AML-193 (cell line): ENCODE measurements at places on chromosomes 1 and 21.

DNA sequence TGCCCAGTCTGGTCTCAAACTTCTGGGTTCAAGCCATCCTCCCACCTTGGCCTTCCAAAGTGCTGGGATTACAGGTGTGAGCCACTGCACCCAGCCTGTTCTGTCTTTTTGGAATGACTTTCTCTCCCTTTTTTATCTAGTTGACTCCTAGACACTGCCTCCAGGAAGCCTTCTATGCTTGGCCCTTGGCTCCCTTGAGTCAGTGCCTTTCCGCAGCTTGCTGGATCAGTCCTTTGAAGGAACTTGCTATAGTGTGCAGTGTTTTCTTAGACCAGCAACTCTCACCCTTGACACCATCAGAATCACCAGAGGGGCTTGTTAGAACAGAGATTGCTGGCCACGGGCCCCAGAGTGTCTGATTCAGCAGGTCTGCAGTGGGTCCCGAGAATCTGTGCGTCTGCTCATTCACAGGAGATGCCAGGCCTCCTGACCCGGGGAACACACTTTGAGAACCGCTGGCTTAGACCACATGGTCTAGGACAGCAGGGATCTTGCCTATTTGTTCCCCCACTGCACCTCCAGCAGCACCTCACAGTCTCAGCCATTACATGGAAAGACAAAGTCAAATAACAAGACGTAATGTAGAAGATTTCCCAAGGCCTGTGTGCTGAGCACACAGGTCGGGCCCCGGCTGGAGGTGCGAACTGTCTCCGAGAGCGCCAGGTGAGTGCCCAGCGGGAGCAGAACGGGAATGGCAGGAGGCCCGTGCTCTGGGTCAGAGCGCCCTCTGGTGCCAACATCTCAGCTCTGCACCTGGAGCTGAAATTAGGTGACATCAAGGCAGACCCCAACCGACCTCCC, 27.4 kb upstream of the CTPS1 start:
- peak; percentile 26 for DNase-seq

- no peak for DNase-seq
These were observed 3.2 kb upstream of the QSOX1 start for GRCh38 chr1:180151508-180151907.

DNA sequence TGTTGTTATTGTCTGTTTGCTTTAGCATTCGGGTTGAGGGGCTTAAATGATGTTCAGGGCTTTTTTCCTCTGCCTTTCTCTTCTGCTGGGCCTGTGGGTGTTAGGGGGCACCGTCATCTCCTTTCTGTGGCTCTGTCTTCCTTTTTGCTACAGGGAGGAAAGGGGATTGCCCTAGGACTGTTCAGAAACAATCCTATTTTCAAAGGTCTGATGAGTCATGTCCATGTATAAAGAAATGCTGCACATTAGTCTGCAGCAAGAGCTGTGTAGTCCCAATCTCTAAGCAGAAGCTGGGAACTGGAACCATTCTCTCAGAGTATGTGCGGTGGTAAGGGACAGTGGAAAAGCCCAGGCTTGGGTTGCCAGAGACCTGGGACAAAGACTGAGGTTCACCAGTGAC, 462.3 kb downstream of the OMA1 start:
- DNase-seq = no peak

- DNase-seq = no peak
These were observed 1.5 kb downstream of the AHCYL1 start for GRCh38 chr1:109986054-109986444.

DNA sequence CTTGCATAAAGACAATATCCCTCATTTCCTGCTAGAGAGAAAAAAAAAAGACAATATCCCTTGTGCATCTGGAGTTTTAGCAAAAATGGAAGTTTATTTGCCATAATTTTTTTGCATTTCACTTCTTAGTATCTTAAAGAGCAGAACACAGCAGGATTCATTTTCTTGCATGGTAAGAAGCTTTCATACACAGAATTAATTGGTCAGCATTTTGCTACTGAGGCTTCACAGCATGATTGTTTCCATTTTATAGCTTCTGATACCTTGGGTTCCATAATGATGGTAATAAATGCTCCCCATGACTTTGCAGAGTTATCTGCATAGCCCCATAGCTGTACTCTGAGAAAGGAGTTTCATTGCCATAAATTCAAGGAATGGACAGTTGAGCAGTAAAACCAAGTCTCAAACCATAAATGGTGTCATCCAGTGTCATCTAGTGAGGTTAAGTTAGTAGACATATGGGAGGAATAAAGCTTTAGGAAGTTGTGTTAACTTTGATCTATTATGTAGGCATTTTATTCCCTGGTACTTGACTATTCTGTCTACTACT, 88.8 kb upstream of the PLD5 start:
- no peak for DNase-seq

DNA sequence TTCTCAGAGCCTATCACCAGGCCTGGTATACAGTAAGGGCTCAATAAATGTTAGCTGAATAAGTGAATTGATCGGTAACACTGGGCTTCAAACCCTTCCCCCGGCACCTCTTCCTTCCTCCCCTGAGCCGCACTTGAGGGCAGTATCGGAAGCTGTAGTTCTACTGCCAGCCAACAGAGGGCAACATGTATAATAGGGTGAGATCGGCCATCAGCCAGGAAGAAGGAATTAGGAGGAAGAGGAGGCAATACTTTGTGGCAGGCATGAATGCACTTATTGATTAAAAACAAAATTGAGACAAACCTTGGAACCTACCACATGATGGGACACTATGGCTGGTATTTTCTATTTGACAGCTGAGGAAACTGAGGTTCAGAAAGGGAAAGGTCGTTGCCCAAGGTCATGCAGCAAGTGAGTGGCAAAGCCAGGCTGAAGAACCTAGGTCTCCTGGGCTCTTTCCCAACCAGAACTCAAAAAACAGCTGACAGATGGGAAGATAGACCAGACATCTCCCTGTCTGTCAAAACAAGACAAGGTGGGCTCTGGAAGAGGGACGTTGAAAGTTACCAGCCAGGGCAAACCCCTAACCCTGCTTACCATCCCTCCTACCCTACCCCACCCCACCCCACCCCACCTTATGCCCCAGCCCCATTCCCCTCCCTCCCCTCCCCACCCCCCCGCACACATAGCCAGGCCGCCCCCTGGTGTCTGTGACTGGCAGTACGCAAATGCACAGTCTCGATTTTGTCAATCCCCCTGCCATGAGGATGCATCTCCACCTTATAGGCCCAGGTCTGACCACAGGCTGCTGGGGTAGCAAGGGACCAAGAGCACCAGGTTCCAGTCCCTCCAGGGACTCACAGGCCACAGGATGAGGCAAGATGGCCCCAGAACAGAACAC, 107.3 kb upstream of the RUNX3 start:
- DNase-seq = peak; percentile 67

DNA sequence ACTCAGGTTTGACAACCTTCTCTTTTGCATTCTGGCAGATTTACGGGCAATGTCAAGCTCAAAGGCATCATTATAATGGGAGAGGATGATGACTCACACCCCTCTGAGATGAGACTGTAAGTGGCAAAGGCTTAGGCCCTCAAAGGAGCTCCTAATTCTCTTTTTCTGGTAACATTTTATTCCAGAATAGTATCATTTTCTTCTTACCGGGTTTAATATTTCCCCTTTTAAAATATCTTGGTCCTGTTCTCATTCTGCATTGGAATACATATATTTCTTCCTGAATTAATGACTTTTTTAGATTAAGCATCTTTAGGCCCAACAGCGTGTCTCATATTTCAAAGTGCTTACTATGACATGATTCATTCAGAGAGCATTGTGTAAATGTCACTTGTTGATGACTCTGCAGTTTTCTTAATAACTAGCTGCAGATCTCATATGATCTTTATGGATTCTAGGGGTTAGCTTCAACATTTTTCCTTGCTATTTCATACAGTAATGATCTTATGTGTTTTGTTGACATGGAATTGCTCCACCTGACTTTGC, 1.7 kb downstream of the PITHD1 start:
- DNase-seq = no peak

DNA sequence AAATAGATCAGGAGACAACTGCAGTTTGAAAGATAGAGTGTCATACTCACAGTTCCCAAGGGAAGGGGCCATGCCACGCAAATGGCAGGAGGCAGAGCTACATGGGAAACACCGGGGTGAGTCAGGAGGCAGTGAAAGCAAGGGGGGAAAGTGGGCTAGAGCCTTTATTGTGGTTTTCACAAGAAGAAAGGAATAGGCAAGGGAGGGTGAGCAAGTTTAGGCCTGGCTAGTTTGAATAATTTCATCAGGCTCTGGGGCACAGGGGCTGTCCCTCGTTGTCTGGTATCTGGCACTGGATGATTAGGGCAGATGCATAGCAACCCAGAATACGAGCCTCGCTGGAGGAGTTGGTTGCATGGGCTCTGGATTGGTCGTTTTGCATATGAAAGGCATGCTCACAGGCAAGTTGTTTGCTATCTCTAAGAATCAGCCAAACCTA, 17.0 kb upstream of the ITLN2 start:
- no peak for DNase-seq

- peak; percentile 6 for DNase-seq
These were observed 42.3 kb downstream of the LACTBL1 start for GRCh38 chr1:22930240-22930912.

DNA sequence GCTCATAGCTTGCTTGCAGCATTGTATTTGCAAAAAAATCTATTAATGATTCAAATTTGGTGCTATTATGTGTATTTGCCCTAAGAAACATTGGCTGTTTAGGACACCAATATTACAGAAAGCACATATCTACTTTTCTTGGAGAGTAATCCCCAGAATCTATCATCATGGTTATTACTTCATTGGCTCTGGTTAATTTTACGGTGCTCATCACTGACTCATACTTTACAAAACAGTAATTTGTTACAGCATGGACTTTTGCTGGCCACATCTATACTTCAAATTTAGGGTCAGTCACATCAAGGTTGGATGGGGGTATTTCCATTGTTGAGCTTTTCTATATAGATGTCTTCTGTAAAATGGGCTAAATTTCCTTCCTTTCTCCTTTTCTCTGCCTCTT, 45.7 kb downstream of the SH3GLB1 start:
- DNase-seq = no peak

GRCh38 chr1:163781146-163781545, 459.4 kb downstream of the NUF2 start:
- no peak for DNase-seq

DNA sequence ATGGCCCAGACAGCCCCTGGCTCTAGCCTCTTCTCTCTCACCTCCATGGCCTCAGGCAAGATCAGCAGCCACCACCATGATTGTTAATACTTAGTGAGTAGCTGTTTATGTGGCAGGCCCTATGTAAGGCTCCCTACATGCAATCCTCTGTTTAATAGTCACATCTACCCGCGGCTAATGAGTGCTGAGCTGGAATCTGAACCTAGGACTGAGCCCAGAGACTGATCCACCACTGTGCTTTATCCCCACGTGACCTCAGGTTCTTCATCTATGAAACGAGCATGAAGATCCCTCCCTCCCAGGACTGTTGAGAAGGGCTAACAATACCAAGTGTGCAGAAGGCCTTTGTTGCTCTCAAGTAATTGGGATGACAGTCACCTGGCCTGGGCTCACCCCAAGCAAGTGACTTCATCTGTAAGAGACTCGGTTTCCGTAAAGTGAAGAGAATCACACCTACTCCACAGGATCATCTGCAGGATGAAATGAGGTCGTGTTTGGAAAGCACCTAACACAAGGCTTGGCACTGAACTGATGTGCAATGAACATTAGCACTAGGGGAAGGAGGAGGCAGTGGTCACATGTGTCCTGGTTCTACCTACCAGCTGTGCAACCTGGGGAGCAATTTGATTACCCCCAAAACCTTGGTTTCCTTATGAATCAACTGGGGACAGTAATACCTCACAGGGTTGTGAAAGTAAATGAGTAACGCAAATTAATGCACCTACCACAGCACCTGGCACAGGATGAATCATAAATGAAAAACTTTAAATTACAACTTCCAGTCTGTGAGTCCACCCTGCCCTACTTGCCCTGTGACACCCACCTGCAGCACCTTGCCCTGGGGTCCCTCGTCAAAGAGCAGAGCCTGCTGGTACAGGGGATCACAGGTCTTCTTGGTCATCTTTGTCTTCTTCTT, 37.2 kb downstream of the RIMS3 start:
- DNase-seq = no peak

- DNase-seq = no peak
These were observed 225.7 kb downstream of the GREM2 start for GRCh38 chr1:240385985-240386978.

- no peak for DNase-seq
These were observed 36.1 kb upstream of the RGS1 start for GRCh38 chr1:192539297-192540092.

DNA sequence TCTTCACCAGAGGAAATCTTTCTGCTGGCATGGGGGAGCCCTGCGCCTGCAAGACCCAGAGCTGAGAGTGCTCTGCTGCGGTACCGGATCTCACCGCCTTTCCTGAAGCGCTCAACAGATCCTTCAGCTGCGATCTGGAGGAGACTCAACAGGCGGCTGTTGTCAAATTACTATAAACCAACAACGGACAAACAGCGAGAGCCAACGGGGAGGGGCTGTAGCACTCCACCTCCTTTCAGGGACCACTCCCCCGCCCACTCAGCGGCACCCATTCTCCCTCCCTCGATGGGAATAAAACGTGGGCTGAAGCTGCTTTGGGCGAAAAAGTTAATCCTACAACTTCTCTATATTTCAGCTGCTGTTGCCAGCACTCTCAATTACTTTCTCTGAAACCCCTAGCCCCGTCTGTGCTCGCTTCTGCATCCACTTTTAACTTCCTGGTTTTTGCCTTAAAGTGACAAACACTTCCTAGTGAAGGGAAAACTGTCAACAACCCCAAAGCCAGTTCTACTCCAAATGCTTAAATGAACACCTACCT, at the start of gene FMO5:
Gene FMO5 (minus strand): TSS at position 147 of the 538 bp plus-strand sequence. CDS start 310 bp downstream, outside the sequence.
- DNase-seq = peak; percentile 53

- no peak for DNase-seq
These were observed 12.2 kb downstream of the TXNIP start for GRCh38 chr1:145983960-145984830.

DNA sequence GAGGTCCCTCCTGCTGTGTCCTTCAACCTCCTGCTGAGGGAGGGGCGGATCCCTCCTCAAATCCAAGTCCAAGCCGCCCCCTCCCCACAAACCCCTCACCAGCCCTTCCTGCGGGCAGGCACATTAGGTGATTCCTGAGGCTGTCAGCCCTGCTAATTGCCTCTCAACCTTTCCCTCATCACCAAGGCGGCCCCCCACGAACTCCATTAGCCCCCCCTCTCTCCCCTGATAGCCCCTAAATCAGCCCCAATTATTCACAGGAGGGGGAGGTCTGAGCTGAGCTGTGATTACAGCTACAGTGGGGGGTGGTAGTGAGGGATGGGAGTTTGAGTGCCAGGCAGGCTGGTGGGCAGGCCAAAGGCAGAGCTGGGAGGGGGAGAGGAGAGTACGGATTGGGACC, 5.8 kb upstream of the PEAR1 start:
- DNase-seq = no peak

- no peak for DNase-seq
These were observed 650.4 kb upstream of the PRMT6 start for GRCh38 chr1:106406114-106406513.

- DNase-seq = no peak
These were observed 33.4 kb downstream of the CYP2J2 start for GRCh38 chr1:59892841-59893811.
